Stimulated activated CD8-positive, alpha-beta memory T cell treated with anti-CD3 and anti-CD28 coated beads, Interleukin-7, amount 100 ng/mL, for 4 hours (primary cell): ENCODE measurements at places on chromosomes 12 and 14.
A peak's percentile ranks its signal among the peaks of the same experiment; 100 is the strongest.

GRCh38 chr12:113271466-113271852 lies 50.2 kb downstream of the TPCN1 start:
- DNase-seq, result no peak

GRCh38 chr14:22007363-22007762 lies 333.7 kb upstream of the OR4E1 start:
- DNase-seq, result no peak

DNA sequence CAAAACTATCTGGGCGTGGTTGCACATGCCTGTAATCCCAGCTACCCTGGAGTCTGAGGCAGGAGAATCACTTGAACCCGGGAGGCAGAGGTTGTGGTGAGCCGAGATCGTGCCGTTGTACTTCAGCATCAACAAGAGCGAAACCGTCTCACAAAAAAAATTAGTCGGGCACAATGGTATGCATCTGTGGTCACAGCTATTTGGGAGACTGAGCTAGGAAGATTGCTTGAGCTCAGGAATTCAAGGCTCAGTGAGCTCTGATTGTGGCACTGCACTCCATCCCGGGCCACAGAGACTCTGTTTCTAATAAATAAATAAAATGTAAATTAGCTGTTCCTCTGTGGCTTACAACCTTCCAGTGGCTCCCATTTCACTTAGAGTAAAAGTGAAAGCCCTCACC lies 28.0 kb downstream of the RCOR1 start:
- DNase-seq, result no peak

DNA sequence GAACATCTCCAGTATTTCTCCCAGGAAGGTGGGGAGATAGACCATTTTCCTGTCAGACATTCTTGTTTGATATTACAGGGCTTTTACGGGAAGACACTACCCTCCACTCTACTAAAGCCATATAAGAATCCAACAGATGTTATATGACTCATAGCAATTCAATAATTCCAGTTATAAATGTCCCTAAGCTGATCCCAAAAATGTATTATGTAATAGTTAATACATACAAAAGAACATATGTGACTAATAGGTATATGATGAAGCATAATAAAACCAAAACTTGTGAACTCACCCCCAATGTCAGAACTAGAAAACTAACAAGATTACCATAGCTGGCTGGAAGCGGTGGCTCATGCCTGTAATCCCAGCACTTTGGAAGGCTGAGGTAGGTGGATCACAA lies 84.2 kb downstream of the EFCAB11 start:
- DNase-seq, result no peak

- DNase-seq, result no peak
Observed at GRCh38 chr12:58086006-58086405, 144.6 kb downstream of the ATP23 start.

GRCh38 chr12:116293687-116294453 lies 16.4 kb upstream of the MED13L start:
- no peak for DNase-seq

DNA sequence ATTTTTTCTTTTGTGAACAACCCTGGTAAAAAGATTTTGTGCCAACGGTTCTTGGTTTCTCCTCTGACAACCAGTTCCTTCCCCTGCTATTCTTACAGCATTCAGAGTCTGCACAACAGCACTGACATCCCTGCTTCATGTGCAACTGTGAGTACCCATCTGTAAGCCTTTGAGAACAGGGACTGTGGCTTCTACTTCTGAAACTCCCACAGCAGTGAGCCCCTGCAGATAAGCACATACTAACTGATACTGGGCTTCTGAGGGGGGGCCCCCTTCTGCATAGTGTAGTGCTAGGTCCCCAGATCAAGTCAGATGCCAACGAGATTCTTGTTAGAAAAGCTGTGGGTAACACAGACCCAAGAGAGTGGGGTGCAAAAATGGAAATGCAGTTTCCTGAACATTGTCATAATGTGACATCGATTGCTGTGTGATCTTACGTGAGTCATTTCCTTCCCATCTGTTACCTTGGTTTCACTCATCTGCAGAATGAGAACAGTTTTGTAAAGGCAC lies 11.1 kb upstream of the NINJ2 start:
- peak; percentile 68 for DNase-seq

- DNase-seq, result no peak
Observed at GRCh38 chr12:132909030-132909368, 21.6 kb upstream of the CHFR start.

GRCh38 chr14:96502621-96503305 lies 581 bp downstream of the PAPOLA start:
- DNase-seq, result no peak

- no peak for DNase-seq
Observed at GRCh38 chr14:23518709-23519108, 32.9 kb downstream of the ZFHX2 start.

DNA sequence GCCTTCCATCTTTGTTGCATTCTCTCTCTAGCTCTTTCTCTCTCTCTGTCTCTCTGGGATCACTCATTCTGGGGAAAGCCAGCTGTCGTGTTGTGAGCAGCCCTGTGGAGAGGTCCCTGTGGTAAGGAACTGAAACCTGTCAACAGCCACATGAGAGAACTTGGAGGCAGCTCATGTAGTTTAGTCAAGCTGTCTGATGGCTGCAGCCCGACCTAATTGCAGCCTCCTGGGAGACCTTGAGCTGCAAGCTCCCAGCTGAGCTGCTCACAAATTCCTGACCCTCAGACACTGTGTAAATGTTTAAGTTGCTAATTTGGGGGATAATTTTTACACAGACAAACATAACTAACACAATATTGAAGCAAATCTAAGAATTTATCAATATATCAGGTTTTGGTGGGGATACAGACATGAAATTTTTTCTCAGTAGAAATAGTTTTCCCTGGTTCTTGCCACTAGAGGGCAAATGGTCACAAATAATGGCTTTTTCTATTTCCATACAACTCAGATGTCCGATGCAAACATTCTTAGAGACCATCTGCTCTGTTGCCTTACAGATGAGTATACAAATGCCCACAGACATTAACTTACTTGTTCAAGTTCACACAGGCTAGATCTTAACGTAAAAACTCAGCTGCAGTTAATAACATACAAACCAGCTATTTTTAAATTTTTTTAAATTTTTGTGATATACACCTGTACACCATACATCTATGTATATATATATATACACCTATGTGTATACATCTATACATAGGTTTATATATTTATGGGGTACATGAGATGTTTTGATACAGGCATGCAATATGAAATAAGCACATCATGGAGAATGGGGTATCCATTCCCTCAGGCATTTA lies 15.5 kb upstream of the KRR1 start:
- no peak for DNase-seq

DNA sequence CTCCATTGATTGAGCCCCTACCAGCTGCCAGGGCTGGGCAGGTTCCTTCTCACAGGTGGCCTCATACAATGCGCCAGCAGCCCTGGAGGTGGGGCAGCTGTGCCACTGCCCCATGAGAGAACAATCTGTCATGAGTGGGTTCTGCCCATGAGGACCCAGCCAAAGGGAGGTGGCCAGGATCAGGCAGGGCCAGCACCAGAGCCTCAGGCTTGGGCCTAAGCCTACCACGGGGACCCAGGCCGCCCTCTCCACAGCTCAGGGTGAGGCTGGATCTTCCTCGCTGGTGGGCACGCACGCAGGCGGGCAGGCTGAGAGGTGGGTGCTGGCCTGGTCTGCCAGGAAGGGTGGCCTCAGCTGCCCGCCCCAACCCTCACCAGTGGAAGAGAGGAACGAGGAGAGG lies 110.7 kb downstream of the KIF26A start:
- DNase-seq, result no peak

DNA sequence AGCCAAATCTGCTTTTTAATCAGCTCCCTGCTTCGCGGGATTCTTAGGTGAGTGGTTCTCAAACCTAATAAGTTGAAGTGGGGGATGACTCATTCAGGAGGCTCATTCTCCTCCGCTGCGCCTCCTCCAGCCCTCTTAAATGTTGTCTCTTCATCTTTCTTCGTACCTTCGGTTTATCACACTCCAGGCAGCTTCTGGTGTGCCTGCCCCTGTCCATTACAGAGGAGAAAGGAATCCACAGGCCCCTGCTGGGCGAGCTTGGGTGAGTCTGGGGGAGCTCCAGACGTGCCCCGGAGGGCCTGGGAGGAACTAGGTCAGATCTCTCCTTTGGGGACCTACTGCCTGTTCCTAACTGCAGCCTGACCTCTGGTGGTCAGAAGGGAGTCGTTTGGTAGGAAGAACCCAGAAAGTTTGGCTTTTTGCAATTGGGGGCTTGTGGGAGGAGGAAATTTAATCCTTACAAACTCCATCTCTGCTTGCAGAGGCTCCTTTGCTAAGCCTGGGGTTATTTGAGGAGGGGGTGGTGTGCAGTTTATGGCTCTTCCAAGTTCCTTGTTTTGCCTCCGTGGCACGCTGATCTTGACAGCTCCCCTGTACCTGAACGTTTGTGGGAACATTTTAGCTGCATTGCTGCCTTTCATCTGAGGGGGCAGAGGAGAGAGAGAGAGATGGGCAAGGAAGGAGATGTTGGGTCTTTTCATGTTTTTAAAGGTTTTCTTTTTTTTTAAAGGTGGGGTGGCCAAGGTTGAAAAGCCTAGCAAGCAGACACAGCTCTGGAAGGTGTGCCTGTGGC lies 84.1 kb upstream of the GNG2 start:
- DNase-seq, result no peak

DNA sequence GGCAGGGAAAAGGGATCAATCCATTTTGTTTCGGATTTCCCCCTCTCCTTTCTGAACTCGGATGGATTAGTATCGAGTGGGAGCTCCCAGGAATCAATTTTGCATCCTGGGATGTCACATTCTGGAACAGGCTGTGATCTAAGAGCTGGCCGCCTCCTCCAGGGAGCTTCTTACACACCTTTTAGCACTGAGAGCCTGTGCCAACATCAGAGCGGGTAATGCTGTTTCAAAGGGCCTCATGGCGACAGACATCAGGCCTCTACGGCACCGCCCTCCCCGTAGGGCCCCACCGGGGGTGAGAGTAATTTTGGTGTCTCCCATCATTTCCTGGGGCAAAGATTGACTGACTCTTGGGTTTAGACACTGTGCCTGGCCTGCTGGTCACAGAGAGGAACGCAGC lies 2.7 kb downstream of the GALNT9 start:
- no peak for DNase-seq

DNA sequence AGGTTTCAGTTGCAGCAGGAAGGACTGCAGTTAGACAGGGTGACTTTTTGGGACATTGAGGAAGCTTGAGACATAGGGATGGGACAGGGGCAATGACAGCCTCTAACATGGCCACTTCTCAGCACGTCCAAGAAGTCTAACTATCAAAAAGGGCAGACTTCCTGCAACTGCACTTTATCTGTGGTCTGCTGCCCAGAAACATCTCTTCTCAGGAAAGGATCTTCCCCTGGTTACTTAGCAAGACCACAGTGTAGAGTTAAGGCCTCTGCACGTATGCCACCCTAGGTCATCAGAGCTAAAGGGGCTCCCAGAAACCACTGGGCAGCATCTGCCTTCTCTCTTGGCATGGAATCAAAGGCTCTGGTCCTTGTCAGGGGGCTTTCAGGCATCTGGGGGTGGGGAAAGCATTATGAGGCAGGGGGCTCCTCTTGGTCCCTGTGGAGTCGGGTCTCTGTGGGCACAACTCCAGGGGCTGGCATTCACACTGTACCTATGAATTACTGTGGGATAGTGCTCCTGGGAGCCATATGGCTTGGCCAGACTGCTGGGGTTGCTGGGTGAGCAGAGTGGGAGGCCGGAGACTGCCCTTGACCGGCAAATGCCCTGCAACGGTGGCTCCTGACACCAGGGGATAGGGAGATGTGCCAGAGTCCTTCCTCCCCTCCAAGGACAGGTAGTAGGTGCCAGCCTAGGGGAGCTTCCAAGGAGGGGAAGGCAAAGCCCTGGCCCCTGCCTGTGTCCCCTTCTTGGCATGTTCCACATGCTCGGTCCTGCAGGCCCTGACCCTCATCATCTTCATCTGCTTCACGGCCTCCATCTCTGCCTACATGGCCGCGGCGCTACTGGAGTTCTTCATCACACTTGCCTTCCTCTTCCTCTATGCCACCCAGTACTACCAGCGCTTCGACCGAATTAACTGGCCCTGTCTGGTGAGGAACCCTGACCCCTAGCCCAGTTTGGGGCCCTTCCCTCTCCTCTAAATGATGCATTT lies 1.0 kb downstream of the CMTM5 start:
- DNase-seq, result no peak

GRCh38 chr14:39755269-39755878 lies 323.1 kb upstream of the FBXO33 start:
- DNase-seq, result no peak

DNA sequence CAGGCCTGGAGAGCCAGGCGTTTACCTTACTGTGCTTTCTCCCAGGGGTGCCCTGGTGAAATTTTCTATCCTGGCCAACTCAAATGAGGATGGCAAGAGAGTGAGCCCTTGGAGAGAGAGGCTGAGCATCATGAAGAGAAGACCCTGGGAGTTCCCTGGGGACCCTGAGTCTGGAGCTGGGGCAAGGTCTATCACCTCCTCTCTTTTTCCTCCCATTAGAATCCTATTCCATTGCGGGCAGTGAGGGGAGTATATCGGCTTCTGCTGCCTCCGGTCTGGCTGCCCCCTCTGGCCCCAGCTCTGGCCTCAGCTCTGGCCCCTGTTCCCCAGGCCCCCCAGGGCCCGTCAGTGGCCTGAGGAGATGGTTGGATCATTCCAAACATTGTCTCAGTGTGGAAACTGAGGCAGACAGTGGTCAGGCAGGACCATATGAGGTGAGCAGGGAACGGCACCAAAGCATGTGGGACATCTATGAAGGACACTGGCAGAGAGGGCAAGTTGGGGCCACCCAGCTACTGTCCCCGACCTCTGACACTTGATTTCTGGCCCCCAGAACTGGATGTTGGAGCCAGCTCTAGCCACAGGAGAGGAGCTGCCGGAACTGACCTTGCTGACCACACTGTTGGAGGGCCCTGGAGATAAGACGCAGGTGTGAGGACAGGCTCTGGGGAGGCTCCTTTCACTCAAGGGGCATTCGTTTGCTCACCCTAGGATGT lies 1.6 kb downstream of the ARHGEF25 start:
- DNase-seq, result no peak

DNA sequence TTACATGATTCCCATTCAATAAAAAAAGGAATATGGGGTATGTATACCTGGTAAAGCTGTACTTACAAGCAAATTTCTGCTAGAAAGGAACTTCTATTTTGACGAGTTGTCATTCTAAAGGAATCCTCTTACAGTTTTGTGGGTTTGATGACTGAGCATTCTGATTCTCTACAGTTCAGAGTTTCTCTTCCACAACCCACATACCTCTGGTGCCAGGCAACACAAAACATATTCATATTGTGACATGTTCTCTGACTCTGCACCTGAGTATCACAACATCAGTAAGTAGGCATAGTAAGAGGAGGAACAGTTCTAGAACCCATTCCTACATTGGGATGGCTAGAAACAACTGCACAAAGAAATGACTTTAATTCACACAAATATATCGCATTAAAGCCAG lies 636.6 kb downstream of the MED13L start:
- no peak for DNase-seq
